ENCODE measurements at places on chromosomes 5 and 9. TPM values are rescaled to one million over a fixed set of nuclear protein-coding genes. Genes with fewer than 3 reads are reported as not detected.

DNA sequence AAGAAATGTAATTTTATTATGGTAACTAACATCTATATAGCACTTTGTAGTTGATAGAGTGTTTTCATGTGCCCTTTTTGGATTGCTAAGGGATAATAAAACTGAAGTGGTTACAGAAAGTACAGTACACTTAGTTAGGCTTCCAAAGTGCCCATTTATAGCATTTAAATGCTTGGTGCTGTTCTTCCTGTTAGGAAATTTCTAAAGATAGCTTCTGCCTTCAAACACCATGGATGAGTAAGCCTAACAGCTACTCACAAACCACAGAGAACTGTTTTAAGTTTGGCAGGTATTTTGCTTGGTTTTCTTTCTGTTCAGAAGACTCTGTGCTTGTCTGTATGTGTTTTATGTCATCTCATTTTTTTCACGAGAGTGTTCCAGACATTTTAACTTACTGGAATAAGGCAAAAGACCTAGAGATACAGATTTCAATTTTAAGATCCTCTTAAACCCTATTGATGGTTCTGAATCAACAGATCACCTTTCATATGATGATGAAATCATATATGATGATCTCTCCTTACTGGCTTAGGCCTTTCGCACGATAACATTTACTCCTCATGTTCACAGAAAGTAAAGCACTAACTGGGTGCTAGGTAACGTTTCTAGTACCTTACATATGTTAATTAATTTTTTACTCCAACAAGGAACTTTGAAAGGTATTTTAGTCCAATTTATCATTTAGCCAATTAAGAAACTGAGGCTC lies 4.4 kb downstream of the RIMOC1 start:
- DNase-seq: no peak

- no peak for DNase-seq
Measured at GRCh38 chr5:58852566-58852965, 269.7 kb downstream of the RAB3C start.

GRCh38 chr5:8247049-8247899 lies 378.3 kb downstream of the MTRR start:
- no peak for DNase-seq

DNA sequence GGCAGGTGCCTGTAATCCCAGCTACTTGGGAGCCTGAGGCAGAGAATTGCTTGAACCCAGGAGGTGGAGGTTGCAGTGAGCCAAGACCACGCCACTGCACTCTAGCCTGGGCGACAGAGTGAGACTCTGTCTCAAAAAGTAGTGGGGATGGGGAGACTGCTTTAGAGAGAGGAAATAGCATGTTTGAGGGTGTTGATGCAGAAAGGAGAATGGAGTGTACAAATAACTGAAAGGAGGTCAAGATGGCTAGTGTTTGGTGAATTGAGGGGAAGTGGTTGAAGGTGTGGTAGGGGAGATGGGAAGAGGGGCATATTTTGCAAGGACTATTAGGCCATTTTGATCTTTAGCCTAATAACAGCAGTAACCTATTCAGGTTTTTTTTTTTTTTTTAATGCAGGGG lies 18.2 kb downstream of the TENT2 start:
- no peak for DNase-seq

DNA sequence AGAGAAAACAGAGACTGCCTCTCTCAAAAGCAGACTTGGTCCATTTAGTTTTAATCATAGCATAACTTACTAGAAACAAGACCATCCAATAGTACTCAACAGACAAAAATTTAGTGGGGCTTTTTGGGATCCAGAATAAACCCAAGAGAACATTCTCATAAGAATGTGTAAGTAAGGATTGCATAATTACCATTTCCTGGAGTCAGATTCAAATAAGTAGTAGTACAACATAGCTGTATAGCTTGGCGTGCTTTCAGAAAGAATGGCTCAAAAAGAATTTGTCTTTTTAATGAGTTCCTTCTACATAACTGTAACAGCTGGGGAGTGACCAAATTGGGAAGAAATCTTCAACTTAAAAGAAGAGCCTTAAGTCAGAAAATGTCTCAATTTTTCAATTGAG lies 145.4 kb downstream of the DENND1A start:
- no peak for DNase-seq

DNA sequence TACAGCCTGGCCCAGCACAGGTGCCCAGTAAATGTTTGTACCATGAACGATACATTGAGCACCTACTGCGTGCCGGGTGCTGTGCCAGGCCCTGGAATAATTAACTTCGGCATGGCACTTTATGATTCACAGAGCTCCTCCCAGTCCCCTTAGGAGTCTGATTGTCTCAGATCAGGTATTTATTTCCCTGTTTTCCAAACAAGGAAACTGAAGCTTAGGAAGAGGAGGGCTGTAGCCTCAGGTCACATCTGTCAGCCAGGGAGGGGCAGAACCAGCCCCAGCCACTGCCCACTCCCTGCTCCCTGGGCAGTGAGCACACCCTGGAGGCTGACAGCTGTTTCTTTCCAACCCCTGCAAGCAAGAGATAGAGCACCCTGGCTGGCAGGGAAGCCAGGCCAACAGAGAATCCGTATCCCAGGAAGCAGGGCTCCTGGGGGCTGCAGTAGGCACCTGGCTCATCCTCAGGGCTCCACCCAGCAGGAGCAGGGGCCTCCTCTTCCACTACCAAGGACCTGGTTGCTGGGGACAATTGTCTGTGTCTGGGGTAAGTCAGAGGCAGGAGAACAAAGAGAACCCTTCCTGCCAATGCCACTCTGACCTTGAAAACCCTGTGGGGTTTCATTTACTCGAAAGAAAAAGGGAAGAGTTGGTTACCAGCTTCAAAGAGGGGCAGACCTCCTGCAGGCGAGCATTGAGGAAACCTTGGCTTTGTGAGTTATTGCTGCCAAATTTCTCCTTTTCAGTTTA lies 69.0 kb downstream of the DAB2IP start:
- no peak for DNase-seq

GRCh38 chr5:151497391-151498002 lies 50.1 kb downstream of the SLC36A1 start:
- DNase-seq: no peak

- peak; percentile 88 for DNase-seq
Measured at GRCh38 chr5:177599731-177600507, at the start of gene B4GALT7. Gene B4GALT7, plus strand, starts transcription at chr5:177600132. Its CDS starts 79 bp downstream, at chr5:177600211.

DNA sequence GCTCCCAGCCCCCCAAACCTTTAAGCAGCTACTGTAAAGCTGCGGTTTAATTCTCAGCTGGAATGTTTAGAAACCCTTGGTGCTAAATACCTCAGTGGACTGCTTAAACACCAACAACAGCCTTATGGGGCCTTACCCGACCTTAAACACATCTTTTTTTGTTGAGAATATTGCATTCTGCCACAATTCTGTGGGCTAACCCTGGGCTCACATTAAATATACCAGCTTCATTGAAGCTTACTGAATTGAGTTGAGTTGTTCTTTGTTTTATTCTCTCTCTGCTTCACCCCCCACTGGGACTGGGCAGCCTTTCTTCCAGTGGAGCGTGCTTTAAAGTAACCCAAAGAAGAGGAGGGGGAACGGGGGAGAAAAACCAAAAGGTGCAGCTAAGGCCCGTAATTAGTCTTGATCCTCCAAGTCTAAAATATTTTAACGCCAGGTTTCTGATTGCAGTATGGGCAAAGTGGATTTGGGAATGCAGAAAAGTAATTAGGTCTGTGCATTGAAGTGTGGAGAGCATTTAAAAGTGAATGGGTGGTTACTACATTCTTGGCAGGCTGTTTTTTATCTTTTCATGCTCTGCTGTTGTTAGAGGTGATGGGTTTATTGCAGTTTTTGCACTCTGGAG lies 281.2 kb downstream of the NR2F1-AS1 start:
- no peak for DNase-seq

DNA sequence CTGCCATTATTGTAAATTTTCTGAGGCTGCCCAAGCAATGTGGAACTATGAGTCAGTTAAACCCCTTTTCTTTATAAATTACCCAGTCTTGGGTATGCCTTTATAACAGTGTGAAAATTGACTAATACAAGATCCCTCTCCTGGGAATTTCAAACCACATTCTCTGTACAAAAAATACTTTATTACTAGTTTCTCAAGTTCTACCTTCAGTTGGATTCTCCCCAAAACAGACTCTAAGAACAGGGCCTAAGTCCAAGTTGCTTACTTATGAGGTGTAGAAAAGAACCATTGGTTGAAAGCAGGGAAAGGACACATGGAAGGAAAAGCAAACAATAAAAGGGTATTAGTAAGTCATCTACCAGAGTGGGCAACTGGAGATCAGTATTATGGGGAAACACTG lies 343.2 kb downstream of the TMEM232 start:
- no peak for DNase-seq

- DNase-seq: no peak
Measured at GRCh38 chr9:36632892-36633291, 60.2 kb downstream of the MELK start.

- DNase-seq: no peak
Measured at GRCh38 chr9:133008824-133009223, 22.0 kb upstream of the GTF3C5 start.

- DNase-seq: no peak
Measured at GRCh38 chr5:21581508-21581907, 1271.6 kb downstream of the CDH12 start.

- no peak for DNase-seq
Measured at GRCh38 chr9:138024831-138025291, 147.3 kb downstream of the CACNA1B start.

DNA sequence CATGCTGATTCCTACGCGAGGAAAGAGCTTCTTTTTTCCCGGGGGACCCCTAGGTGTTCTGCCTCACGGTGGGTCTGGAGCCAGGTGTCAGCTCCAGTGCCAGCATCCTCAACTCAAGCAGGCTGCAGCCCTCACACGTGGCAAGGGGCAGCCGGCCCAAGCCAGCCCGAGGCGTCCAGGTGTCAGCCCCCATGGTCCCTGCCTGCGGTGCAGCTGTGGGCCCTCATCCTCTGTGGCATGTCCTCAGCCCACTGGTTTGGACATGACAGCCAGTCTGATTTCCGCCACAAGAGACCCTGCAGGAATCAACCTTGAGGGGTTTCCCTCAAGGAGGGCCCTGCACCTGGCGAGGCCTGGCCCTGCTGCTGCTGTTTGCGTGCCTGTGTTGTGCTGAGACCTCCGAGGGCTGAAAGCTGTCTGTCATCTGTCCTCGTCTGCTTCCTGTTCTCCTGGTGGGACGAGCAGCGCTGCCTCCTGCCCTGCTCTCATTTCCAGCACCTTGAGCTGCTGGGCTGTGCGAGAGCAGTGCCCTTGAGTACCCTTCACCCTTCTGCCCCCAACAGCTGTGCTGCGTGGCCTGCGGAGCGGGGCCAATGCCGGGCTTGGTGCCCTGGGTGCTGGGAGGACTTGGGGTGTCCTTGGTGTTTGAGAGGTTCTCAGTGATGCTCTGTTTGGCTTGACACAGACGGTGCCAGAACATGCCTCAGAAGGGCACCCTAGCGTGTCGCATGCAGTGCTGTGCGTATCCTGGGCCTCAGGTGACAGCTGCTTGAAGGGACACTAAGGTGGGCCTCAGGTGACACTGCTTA lies 137.6 kb downstream of the CACNA1B start:
- DNase-seq: no peak

STKLD1 gene
- total RNA-seq: not detected

TBC1D13 gene
- total RNA-seq: 19.5 TPM

SLC44A1 gene
- 39.4 TPM for total RNA-seq

TAF11L10 gene
- total RNA-seq: not detected
